ENCODE measurements at places on chromosomes 13 and 19. TPM values are rescaled to one million over a fixed set of nuclear protein-coding genes. Genes with fewer than 3 reads are reported as not detected.

DNA sequence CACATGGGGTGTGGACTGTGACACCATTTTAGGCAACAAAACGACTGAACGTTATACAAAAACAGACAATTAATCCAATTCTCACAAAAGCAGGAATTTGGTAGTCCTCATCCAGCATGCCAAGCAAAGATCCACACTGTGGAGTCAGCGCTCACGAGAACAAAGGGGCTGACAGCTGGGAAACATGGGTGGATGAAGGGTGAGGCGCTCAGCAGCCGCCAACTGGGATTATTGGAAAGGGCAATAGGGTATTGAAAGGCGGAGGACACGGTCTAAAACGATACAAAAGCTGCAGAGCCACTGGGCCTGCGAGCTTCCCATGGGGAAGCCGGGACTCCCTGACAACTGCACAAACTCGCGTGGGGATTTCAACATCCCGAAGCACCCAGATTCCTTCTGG lies 4.7 kb upstream of the ZNF813 start:
- peak overlapping the region; percentile 27 for H3K4me3 ChIP-seq
- H3K4me1 ChIP-seq, result no peaks in the 10 kb centered on the region
- no peaks in the 10 kb centered on the region for H3K36me3 ChIP-seq
- no peaks in the 10 kb centered on the region for H3K27me3 ChIP-seq
- H3K27ac ChIP-seq, result no peak overlapping the region
- DNase-seq, result no peak

Gene KIR2DL4
- total RNA-seq, result 6.0 TPM

GRCh38 chr19:41025871-41026270 lies 34.8 kb downstream of the CYP2B6 start:
- no peaks in the 10 kb centered on the region for H3K36me3 ChIP-seq
- no peak for DNase-seq
- H3K27ac ChIP-seq, result no peak overlapping the region
- H3K4me3 ChIP-seq, result no peak overlapping the region
- H3K4me1 ChIP-seq, result no peaks in the 10 kb centered on the region
- peaks cover 48% of the 10 kb centered on the region for H3K27me3 ChIP-seq

GRCh38 chr13:50914176-50914700 lies 4.6 kb downstream of the RNASEH2B start:
- DNase-seq, result no peak
- no peak overlapping the region for H3K27ac ChIP-seq
- no peaks in the 10 kb centered on the region for H3K36me3 ChIP-seq
- H3K27me3 ChIP-seq, result no peaks in the 10 kb centered on the region
- peaks cover 86% of the 10 kb centered on the region for H3K4me1 ChIP-seq

GRCh38 chr19:3024870-3025548 lies 4.1 kb downstream of the TLE2 start:
- H3K4me3 ChIP-seq, result no peak overlapping the region
- H3K27me3 ChIP-seq, result no peaks in the 10 kb centered on the region
- no peak overlapping the region for H3K27ac ChIP-seq

Gene BEST2
- total RNA-seq, result not detected

DNA sequence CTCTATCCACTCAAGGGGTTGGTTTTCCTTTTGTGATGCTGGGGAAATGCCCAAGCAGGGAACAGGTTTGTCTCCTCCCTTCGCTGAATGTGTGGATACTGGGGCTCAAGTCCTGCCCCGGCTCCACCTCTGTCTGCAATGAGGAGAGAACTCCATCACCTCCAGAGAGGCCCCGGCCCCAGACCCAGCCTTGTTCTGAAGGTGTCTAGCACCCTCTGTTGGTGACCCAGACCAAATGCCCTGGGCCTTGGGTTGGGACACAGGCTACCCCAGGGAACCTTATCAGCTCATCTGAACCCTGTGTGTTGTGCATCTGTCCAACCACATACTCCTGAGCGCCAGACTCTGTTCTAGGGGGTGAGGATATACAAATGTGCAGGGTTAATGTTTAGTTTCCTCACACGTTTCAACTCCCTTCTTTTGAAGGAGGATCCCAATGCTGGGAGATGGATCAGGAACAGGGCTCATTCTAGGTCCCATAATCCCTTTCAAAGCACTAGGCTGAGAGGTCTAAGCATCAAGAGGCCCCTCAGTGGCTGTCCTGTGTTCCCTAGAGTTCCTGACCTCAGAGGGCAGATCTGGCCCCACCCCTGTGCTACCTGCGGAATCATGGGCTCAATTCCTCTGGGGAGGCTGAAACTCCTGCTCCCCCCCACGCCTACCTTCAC lies 112.5 kb upstream of the SLC7A1 start:
- no peak for DNase-seq
- H3K27ac ChIP-seq, result no peak overlapping the region
- no peaks in the 10 kb centered on the region for H3K27me3 ChIP-seq
- H3K36me3 ChIP-seq, result no peaks in the 10 kb centered on the region

Gene TNFRSF19
- total RNA-seq, result 2.2 TPM

Gene EDDM13
- not detected for total RNA-seq

Gene SERTAD3
- total RNA-seq, result 30.9 TPM

DNA sequence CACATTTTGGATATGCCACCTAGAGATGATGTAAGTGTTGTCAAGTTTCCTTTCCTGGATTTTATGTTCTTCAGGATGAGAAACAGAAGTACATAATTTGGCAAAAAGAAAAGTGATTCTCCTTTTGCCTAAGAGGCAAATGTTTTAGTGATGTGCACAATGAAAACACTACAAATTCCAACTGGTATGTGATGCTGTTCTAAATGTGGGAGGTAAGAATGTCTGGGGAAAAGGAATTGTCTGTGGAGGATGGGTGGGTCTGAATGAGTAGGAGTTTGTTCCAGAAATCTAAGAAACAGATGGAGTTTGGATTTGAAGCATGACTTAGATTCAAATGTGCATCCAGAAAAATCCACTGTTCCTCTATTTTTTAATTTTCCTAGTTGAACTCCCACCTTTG lies 473.6 kb upstream of the SPRY2 start:
- no peak for DNase-seq
- H3K27ac ChIP-seq, result no peak overlapping the region
- no peak overlapping the region for H3K4me3 ChIP-seq
- H3K4me1 ChIP-seq, result no peaks in the 10 kb centered on the region
- no peaks in the 10 kb centered on the region for H3K36me3 ChIP-seq
- H3K27me3 ChIP-seq, result no peaks in the 10 kb centered on the region

Gene TEX26
- total RNA-seq, result not detected

DNA sequence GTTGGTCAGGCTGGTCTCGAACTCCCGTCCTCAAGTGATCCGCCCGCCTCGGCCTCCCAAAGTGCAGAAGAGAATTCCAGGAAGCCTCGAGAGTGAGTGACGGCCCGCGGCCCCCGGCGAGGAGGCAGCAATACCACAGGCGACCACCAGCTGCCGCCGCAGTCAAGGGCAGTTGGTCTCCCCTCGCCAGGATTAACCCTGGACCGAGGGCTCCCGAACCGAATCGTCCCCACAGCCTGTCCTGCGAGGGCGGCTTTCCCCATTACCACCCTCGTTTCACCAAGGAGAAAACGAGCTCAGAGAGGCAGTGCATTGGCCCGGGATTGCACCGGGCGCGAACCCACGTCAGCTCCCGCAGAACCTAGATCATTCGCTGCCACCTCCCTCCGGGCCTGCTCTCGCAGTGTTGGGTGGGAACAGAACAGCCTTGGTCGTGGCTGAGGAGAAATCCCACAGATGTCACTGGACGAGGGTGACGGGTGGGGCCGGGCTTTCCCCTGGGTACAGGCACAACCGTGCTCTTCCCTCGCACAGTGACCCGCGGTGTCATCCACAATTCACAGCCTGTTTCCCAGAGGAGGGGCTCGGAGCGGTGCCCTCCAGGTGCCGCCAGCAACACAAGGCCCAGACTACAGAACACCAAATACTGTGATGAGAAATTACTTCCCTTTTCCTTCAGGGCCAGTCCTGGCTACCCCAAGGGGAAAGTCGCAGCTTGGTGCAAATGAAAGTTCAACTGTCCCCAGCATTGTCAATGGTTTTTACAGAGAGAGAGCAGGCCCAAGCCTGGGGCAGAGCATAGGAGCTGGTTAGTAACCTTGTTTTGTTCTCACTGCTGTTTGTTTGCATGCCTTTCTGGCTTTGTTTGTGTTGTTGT lies 24.8 kb downstream of the C2CD4C start:
- H3K27ac ChIP-seq, result no peak overlapping the region
- DNase-seq, result peak; percentile 75
- H3K4me3 ChIP-seq, result no peak overlapping the region
- no peaks in the 10 kb centered on the region for H3K27me3 ChIP-seq

- no peaks in the 10 kb centered on the region for H3K36me3 ChIP-seq
- no peak overlapping the region for H3K27ac ChIP-seq
- no peaks in the 10 kb centered on the region for H3K4me1 ChIP-seq
- no peak overlapping the region for H3K4me3 ChIP-seq
These were observed 58.5 kb downstream of the DGKH start for GRCh38 chr13:42106998-42107397.

GRCh38 chr13:113838711-113839201 lies 25.1 kb downstream of the GAS6 start:
- H3K27ac ChIP-seq, result no peak overlapping the region
- H3K36me3 ChIP-seq, result no peaks in the 10 kb centered on the region
- H3K4me1 ChIP-seq, result peaks cover 20% of the 10 kb centered on the region
- peaks cover 7% of the 10 kb centered on the region for H3K27me3 ChIP-seq
- DNase-seq, result no peak
- no peak overlapping the region for H3K4me3 ChIP-seq

DNA sequence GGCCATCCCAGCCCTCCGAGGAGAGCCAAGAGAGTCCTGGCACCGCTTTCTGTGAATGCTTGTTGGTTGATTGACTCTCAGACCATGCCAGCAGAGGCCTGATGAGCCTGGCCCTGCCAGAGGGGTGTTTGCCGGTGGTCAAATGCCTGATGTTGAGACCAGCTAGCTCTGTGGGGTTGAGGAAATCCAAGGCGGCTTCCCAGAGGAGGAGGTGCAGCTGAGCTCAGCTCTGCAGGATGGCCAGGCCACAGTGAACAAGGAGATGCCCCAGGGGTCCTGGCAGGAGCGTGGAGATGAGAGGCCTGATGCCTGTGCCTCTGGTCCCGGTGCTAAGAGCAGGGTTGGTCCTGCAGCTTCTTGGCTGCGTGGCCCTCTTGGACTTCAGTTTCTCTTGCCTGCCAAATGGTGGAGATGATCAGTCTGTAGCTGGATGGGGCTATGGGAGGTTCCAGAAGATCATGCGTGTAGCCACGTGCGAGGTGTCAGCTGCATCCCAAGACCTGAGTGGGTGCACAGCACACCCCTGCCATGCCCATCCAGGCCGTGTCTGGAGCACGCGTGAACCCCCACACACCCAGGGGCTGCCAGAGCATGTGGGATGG lies 16.8 kb downstream of the NFIC start:
- H3K27ac ChIP-seq, result peak overlapping the region; percentile 56
- DNase-seq, result no peak
- H3K4me1 ChIP-seq, result peaks cover 39% of the 10 kb centered on the region
- H3K27me3 ChIP-seq, result no peaks in the 10 kb centered on the region
- no peak overlapping the region for H3K4me3 ChIP-seq

GRCh38 chr19:58035863-58036262 lies 2.0 kb downstream of the ZSCAN1 start:
- peaks cover 61% of the 10 kb centered on the region for H3K27me3 ChIP-seq
- no peak overlapping the region for H3K4me3 ChIP-seq
- H3K36me3 ChIP-seq, result no peaks in the 10 kb centered on the region
- DNase-seq, result no peak
- H3K4me1 ChIP-seq, result no peaks in the 10 kb centered on the region

DNA sequence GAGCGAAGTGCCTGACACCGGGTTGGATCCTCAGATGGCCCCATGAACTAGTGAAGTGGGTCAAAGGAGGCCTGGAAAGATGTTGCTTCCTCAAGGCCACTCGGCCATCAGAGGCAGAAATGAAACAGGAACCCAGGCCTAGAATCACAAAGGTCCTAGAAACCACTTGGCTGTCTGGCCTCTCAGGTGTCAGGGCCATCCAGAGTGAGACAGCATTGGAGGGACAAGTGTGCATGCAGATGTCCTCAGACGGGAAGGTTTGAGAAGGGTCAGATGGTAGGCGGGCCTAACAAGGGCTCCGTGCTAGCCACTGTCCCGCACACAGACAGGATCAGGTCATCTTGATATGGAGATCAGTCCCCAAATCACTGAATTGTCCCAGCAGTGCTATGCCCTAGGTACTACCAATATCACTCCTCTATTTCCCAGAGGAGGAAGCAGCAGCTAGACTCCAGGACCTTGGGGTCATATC lies 14.3 kb downstream of the CCDC97 start:
- H3K36me3 ChIP-seq, result peaks cover 25% of the 10 kb centered on the region
- DNase-seq, result no peak

GRCh38 chr13:26236296-26236695 lies 14.2 kb upstream of the RNF6 start:
- no peaks in the 10 kb centered on the region for H3K4me1 ChIP-seq
- no peak for DNase-seq
- no peak overlapping the region for H3K4me3 ChIP-seq
- H3K36me3 ChIP-seq, result no peaks in the 10 kb centered on the region

GRCh38 chr13:51520524-51520923 lies 63.7 kb upstream of the WDFY2 start:
- no peak overlapping the region for H3K27ac ChIP-seq
- no peak overlapping the region for H3K4me3 ChIP-seq
- H3K27me3 ChIP-seq, result no peaks in the 10 kb centered on the region
- no peaks in the 10 kb centered on the region for H3K36me3 ChIP-seq
- no peaks in the 10 kb centered on the region for H3K4me1 ChIP-seq

Gene LGALS4
- 7.5 TPM for total RNA-seq

Gene DPP9
- 63.9 TPM for total RNA-seq

DNA sequence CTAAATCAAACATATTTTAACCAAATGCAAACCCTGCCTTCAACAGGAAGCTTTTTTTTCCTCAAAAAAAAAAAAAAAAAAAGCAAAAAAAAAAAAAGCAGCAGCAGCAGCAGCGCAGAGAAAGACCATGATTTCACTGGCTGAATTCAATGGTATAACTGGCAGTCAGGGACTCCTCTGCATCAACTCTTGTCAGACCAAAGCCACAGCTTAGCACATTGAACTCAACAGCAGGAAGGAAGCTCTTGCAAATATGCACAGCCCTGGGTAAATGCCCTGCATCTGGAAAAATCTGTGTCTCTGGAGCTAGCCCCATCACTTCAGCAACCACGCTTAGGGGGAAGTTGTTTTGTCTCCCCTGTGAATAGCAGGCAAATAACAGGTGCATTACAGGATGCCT lies 17.6 kb upstream of the DHRS12 start:
- peak overlapping the region; percentile 13 for H3K4me3 ChIP-seq
- H3K36me3 ChIP-seq, result no peaks in the 10 kb centered on the region
- peaks cover 80% of the 10 kb centered on the region for H3K4me1 ChIP-seq

GRCh38 chr19:38711726-38712153 lies 32.5 kb downstream of the CAPN12 start:
- peaks cover 39% of the 10 kb centered on the region for H3K4me1 ChIP-seq
- DNase-seq, result no peak
- no peaks in the 10 kb centered on the region for H3K27me3 ChIP-seq
- H3K27ac ChIP-seq, result peak overlapping the region; percentile 82
- H3K36me3 ChIP-seq, result peaks cover 100% of the 10 kb centered on the region
- H3K4me3 ChIP-seq, result no peak overlapping the region

GRCh38 chr19:13053761-13054625 lies 48.7 kb downstream of the LYL1 start:
- no peak overlapping the region for H3K27ac ChIP-seq
- H3K36me3 ChIP-seq, result no peaks in the 10 kb centered on the region
- no peak for DNase-seq
- H3K4me3 ChIP-seq, result no peak overlapping the region

Data from spleen (tissue), 13 donors.